ENCODE measurements at places on chromosomes 1 and 21. TPM values are rescaled to one million over a fixed set of nuclear protein-coding genes. Genes with fewer than 3 reads are reported as not detected.

SLC5A3 gene
- total RNA-seq, result 20.0 TPM

GRCh38 chr1:109229531-109230127 is 15.9 kb downstream of the SARS1 start:
- no peak for DNase-seq

- no peak for DNase-seq
Measured at GRCh38 chr1:23561813-23562100, 2.5 kb upstream of the ID3 start.

NTNG1 gene
- total RNA-seq, result 0.26 TPM

DNA sequence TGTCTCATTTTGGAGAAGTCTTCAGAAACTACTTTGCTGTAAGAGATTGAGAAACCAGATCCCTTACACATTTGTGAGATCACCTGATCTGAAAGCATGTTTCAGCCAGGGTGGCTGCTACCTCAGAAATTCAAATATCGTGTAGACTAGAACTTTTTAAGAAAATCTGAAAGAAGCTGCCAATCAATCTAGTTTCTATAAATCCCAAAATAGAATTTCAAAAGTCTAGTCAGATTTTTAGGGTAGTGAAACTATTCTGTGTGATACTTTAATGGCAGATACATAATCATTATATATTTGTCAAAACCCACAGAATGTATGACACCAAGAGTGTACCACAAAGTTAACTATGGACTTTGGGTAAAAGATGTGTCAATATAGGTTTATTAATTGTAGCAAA is 79.9 kb upstream of the PLPPR5 start:
- no peak for DNase-seq

ATF3 gene
- total RNA-seq, result 1.1 TPM

GRCh38 chr21:41650526-41651145 is 116.2 kb downstream of the RIPK4 start:
- DNase-seq, result no peak

- no peak for DNase-seq
Measured at GRCh38 chr1:17060306-17060749, 6.5 kb upstream of the SDHB start.

GRCh38 chr1:66764994-66765578 is 12.8 kb downstream of the DYNLT5 start:
- peak; percentile 63 for DNase-seq

DNA sequence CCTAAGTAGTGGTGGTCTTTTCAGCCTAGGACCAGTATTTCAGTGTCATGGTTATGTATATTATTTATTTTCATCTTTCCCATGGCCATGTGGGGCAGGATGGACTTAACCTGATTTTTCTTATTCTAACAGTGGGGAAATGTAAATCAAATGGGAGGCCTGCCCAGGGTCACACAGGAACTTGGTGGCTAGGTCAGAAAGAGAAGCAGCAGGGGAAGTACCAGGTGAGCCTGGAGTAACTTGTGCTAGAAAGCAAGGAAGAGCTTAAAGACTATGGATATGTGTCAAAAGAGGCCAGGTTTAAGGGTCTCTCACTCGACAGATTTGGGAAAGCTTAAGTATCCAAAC is 936 bp downstream of the ZFP69B start:
- DNase-seq, result no peak

TMEM61 gene
- not detected for total RNA-seq

- DNase-seq, result no peak
Measured at GRCh38 chr1:199847021-199847420, 180.5 kb upstream of the NR5A2 start.

NBPF10 gene
- total RNA-seq, result 1.3 TPM

GRCh38 chr1:209825591-209826434 is 2.0 kb upstream of the UTP25 start:
- no peak for DNase-seq

DNA sequence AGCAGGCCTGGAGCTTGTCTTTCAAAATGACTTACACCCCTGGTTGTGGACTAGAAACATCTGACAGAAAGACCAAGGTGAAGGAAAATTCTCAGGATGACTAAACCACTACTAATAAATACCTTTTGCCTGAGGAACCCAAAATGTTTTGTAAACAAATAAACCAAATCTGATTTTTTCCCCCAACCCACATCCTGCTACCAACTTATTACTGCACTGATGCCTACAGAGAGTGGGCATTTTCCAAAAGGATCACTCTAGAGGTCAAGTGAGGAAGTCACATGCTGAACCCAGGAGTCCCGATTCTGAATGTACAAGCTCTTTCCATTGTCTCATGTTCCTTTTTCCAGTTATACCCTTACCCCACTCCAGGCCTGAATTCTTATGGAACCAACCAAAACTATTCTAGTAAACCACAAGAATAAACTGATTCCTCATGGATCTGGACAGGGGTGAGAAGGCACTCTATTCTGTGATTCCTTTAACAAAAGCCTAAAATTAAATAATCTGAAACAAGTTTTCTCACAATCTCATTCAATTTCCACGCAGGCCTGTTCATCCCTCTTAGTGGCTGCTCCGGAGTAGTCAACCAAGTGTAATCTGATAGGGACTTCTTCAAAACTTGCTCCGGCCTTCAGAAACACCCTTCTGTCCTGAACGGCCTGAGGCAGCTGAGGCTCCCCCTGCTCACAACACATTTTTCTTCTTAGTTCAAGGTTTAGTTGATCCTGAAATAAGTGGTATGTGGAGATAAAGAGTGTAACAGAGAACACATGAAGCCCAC is 1.4 kb downstream of the PI4KB start:
- peak; percentile 28 for DNase-seq

- no peak for DNase-seq
Measured at GRCh38 chr1:209590405-209590804, 6.9 kb downstream of the CAMK1G start.

DNA sequence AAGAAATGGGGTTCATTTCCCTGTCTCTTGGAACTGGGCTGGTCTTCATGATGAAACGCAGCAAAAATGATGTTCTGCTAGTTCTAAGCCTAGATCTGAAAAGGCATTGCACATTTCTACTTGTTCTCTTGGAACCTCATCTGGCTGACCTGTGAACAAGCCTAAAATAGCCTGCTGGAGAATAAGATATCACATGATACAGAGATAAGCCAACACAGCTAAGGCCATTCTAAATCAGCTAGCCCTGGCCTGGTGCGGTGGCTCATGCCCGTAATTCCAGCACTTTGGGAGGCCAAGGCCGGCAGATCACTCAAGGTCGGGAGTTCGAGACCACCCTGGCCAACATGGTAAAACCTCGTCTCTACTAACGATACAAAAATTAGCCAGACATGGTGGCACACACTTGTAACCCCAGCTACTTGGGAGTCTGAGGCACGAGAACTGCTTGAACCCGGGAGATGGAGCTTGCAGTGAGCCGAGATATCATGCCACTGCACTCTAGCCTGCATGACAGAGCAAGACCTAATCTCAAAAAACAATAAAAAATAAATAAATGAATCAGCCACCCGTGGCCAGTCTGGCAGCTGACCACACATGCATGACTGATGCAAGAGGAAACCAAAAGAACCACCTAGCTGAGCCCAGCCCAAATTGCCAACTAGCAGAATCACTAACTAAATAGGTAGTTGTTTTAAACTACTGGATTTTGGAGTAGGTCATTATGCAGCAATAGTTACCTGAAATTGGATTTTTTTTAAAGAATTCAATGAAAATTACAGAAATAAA is 18.0 kb downstream of the CD244 start:
- DNase-seq, result no peak

DNA sequence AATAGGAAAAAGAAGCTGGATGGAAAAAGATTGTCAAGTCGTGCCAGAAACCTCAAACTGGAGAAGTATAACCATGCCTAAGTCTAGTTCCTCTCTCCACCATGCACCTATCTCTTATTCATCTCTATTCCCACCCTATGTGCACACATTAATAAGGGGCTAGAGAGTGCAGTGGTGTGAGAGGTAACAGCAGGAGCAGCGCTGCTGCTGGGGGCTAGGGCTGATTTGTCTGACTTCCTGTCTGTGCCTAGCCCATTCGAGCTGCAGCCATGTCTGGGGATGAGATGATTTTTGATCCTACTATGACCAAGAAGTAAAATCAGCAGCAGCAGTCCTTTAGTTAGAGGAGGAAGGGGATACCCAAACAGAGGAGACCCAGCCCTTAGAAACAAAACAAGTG is 43.0 kb downstream of the TRIM33 start:
- no peak for DNase-seq

NR1I3 gene
- not detected for total RNA-seq

DNAJC6 gene
- total RNA-seq, result 2.9 TPM

DNA sequence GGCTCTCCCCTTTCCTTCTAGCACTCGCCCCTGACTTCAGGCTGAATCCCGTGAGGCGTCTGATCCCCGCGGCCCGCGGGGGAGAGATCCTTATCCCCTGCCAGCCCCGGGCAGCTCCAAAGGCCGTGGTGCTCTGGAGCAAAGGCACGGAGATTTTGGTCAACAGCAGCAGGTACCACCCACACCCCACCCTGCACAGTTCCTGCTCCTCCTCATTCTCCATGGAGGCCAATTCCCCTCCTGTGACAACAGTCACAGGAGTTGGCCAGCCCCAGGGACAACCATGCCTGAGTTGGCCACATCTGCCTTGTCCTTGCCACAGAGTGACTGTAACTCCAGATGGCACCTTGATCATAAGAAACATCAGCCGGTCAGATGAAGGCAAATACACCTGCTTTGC is 20.0 kb downstream of the TMEM81 start:
- no peak for DNase-seq

FCRL4 gene
- not detected for total RNA-seq

DNA sequence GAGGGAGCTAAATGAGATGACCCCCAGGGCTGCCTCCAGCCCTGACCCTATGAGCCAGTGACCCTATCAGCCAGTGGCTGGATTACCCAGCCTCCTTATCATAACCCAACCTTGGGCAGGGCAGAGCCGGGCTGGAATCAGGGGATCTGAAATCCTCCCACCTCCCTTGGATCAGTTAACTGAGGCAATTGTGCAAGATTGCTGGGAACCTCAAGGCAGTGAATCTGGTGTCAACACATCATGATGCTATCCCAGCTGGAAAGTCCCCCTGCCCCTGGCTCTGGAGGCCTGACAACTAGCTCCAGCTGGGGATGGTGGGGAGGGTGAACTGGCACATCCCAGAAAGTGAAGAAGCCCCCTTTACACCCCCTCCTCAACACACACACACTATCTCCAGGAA is 6.4 kb upstream of the TSPAN1 start:
- no peak for DNase-seq

GRCh38 chr1:25526753-25527152 is 16.7 kb upstream of the LDLRAP1 start:
- DNase-seq, result no peak

DNA sequence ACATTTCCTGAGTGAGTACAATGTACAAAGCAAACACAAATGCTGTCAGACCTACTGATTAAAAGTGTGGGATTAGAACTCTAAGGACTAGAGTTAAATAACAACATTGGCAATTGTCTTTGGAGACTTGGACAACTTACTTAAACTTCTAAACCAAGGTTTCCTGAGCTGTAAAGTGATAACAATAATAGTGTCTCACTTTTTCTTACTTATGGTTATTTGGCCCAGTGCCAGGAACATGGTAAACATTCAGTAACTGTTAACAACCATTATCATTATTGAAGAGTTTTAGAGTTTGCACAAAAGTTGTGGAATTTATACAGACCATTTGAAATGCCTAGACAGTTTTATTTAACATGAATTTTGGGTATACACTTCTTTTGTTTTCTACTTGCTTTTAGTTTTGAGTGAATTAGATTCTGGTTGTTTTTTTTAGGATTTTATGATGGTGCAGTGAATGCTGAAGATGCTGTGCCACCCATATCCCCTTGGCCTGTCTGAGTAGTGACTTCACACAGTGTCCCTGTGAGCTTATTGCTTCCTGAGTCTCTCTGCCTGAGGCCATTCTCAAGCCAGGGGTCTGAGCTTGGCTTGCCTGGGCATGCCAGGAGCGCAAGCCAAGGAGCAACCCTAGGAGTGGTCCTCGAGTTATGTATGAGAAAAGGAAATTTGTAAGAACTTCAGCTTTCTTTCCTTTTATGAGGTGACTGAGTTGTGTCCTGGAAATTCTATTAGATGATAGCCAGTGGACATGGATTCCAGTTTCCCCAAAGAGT is 932.8 kb downstream of the TTLL7 start:
- no peak for DNase-seq

DNA sequence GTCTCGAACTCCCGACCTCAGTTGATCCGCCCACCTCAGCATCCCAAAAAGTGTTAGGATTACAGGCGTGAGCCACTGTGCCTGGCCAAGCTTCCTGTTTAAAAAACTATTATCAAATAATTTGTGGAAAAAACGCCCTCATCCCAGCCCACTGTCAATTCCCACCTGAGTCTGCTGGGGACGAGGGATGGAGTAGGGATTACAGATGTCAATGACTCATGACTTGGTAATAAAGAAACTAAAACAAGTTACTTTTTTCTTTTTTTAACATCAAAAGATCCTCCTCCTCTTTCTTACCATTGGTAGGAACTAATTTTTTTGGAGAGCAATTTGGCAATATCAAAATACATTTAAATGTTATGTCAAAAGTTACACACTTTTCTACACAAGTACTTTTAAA is 9.7 kb downstream of the CNN3 start:
- DNase-seq, result no peak

DNA sequence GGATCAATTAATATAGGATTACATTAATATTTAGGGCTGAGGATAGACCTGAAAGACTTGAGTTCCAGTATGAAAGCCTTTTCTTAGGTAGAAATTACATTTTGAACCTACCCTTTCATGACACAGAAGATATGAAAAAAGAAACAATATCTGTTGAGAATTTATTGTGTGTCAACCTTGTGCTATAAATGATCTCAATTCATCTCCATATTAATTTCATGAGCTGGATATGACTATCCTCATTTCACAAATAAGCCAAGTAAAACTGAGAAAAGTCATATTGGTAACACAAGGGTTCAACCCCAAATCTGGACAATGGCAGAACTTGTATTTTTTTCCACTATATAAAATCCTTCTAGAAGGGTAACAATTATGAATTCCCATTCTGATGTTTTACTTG is 120.0 kb downstream of the TRIM33 start:
- DNase-seq, result no peak

DNA sequence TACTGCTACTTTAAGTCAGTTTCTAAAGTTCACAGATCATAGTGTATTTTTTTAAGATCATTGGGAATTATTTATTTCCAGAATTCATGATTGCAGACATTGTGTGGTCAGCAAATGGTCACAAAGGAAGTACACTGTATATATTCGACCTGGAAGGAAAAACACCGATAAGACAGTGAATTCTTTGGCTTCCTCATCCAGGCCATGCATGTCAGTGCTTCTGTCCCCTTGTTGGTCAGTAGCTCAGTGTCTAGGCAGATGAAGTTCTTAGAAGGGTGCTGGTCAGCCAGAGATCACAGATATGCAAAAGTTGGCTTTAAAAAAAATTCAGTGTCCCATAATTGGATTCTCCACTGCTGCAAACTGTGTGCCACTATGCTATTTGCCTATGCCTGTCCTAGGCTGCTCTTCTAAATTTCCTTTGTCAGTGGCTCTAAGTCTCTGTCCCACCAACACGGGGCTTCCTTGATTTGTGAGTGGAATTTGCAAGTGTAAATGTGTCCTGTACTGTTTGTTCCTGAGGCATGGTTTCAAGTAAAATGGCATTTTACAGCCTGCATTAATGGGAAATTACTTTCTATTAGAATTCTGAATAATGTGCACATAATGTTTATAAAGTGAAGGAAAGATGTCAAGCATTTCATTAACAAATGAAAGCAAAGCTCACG is 12.0 kb upstream of the VAMP4 start:
- DNase-seq, result no peak

APCS gene
- not detected for total RNA-seq
